Left lung (tissue), 14 donors: ENCODE measurements at places on chromosomes 4 and X. TPM values are rescaled to one million over a fixed set of nuclear protein-coding genes. Genes with fewer than 3 reads are reported as not detected.

The APLN gene
- 1.0 TPM for total RNA-seq

The CFAP299 gene
- not detected for total RNA-seq

DNA sequence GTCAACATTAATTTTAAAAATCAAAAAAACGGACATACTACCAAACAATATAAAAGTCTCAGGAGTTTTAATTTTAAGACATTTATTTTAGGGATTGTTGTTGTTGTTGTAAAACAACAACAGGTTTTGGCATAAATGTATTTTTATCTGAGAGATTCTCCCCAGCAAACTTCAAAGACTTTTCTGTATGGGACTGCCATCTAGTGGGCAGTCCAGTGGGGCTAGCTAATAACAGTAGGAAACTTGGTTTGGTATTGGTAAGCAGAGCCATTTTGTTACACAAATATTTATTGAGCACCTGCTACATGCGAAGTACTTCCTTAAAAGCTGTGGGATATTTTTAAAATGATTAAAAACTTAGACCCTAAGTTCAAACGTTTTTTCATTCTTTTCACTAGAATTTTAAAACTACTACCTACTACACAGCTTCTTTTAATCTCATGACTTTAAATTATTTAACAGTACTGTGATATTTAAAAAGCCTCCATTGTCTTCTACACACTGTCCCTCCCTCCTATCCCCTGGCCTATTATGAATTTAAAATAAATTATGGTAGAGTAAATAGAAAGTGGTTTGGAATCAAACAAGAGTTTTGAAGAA, 1028.4 kb upstream of the INTU start:
- H3K4me3 ChIP-seq, result no peak overlapping the region
- H3K27ac ChIP-seq, result no peak overlapping the region
- H3K27me3 ChIP-seq, result no peaks in the 10 kb centered on the region
- DNase-seq, result no peak

DNA sequence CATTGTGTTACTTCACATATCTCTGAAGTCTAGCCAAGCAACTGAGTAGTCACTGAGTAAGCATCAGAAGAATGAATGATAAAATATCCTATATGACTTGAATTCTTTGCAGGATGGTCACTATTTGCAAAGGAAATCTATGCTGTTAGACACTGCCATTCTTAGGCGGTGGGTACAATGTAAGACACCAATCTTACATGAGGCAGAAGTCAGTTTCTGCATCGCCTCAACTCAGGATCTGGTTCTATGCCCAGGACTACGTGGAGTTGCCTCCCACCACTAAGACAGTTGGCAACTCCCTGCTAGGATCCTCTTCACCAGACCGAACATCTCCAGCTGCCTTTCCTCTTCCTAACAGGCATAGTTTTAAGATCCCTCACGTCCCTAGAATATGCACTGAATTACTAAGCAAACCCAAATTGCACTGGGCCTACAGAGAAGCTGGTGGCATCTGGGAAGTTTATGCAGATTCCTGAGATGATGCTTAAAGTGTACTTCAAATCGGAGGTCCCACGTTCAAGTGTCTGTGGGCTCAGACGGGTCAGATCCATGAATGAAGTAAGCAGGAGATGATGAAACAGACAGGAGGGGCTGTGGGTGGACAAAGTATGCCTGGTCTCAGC, 45.6 kb downstream of the SEL1L3 start:
- H3K4me1 ChIP-seq, result peaks cover 3% of the 10 kb centered on the region
- H3K27ac ChIP-seq, result no peak overlapping the region
- H3K36me3 ChIP-seq, result no peaks in the 10 kb centered on the region
- H3K4me3 ChIP-seq, result no peak overlapping the region

- no peaks in the 10 kb centered on the region for H3K36me3 ChIP-seq
- H3K4me3 ChIP-seq, result peak within 1 kb of the TSS; percentile 45
- no peaks in the 10 kb centered on the region for H3K4me1 ChIP-seq
- DNase-seq, result no peak
- H3K27me3 ChIP-seq, result peaks cover 6% of the 10 kb centered on the region
- peak within 1 kb of the TSS; percentile 93 for H3K27ac ChIP-seq
Measured at GRCh38 chrX:107825698-107826237, at the start of gene MID2. MID2 (plus strand) TSS chrX:107825866; CDS start chrX:107826427, 561 bp downstream.

DNA sequence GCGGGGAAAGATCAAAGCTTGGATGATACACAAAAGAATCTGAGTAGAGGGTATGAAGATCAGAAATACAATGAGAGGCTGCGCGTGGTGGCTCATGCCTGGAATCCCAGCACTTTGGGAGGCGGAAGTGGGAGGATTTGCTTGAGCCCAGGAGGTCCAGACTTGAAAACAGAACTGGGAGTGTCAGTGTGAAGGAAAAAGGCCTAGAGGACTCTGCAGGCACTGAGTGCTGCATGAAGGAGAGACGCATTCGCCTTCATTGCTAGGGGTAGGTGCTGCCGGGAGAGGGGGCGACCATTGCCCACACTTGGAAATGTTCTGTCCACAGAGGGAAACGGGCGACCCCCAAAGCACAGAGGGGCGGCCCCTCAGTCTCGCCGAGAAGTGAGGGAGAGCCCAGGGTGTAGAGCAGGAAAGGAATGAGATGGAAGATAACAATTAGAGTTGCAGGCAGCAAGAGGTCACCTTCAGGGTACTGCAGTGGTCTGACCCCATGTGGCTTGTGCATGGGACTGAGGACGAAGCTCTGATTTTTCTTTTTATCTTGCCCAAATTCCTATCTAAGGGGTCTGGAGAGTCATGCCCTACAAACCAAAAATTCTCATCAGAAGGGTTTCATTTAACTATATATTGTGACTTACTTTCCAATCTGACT, 31.8 kb upstream of the ARSD start:
- no peaks in the 10 kb centered on the region for H3K27me3 ChIP-seq
- no peak overlapping the region for H3K4me3 ChIP-seq
- DNase-seq, result no peak
- no peaks in the 10 kb centered on the region for H3K4me1 ChIP-seq
- no peak overlapping the region for H3K27ac ChIP-seq

- H3K4me1 ChIP-seq, result no peaks in the 10 kb centered on the region
- H3K27ac ChIP-seq, result no peak overlapping the region
- no peak overlapping the region for H3K4me3 ChIP-seq
Measured at GRCh38 chr4:111040904-111041303, 418.0 kb upstream of the PITX2 start.

- no peak overlapping the region for H3K4me3 ChIP-seq
- DNase-seq, result no peak
- H3K27me3 ChIP-seq, result no peaks in the 10 kb centered on the region
Measured at GRCh38 chr4:77454858-77455257, 150.8 kb upstream of the CXCL13 start.

DNA sequence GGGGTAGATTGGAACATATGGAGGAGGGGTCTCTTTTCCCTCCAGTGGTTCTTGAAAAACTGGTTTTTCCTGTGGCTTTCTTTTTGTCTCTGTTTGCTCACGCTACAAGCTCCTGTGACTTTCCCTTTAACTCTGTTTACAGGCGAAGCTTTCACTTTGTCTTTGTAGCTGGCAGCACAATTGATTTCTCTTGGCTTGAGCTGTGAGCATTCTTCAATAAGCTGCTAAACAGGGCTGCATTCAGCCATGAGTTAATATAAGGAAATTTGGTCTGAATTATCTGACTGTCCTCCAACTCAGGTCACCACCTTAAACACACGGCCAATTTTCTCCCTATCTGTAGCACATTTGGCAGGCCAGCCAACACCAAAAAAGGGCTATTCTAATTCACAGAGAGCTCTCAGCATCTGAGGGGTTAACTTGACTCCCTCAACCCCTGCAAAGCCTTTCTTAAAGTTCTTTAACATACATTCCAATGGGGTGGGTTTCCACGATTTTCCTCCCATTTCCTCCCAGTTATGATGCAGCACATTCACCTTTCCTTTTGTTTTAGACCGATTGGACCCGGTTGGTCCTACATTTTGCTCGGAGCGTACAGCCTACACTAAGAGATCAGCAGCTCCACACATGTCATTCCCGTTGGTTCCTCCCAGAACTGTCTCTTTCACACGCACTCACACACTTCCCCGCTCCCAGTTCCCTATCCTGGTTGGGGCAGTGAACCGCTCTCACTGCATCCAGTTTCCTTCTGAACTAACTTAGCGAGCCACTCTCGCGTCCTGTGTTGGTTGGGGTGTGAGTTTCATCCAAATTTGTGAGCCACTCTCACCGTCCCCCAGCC, 45.4 kb downstream of the UGT2A3 start:
- DNase-seq, result no peak
- H3K27ac ChIP-seq, result no peak overlapping the region
- no peaks in the 10 kb centered on the region for H3K27me3 ChIP-seq
- no peaks in the 10 kb centered on the region for H3K36me3 ChIP-seq
- no peak overlapping the region for H3K4me3 ChIP-seq
- peaks cover 4% of the 10 kb centered on the region for H3K4me1 ChIP-seq

GRCh38 chr4:184460499-184461285, 13.7 kb downstream of the IRF2 start:
- peaks cover 8% of the 10 kb centered on the region for H3K36me3 ChIP-seq
- H3K4me3 ChIP-seq, result no peak overlapping the region
- H3K4me1 ChIP-seq, result peaks cover 70% of the 10 kb centered on the region
- no peaks in the 10 kb centered on the region for H3K27me3 ChIP-seq
- no peak overlapping the region for H3K27ac ChIP-seq
- DNase-seq, result no peak

GRCh38 chr4:21884615-21885014, 64.0 kb downstream of the KCNIP4 start:
- no peak overlapping the region for H3K27ac ChIP-seq
- no peaks in the 10 kb centered on the region for H3K4me1 ChIP-seq
- H3K4me3 ChIP-seq, result no peak overlapping the region
- H3K36me3 ChIP-seq, result no peaks in the 10 kb centered on the region
- H3K27me3 ChIP-seq, result no peaks in the 10 kb centered on the region
- DNase-seq, result no peak

DNA sequence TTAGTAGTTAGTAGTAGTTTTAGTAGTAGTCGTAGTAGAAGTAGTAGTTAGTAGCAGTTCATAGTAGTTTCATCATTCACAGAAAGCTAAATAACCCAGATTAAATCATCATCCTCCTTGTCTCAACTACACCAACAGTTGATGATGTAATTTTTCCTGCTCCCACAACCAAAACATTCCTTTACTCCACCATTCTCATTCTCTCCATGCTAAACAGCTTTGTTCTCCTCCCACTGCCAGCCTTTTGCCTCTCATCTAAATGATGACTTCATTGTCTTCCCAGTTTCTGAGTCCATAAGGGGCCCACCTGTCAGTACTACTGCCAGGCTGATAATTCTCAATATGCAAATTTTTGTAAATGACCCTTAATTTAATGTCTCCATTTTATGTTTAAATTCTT, 68.9 kb downstream of the ARHGAP24 start:
- H3K4me3 ChIP-seq, result no peak overlapping the region
- no peaks in the 10 kb centered on the region for H3K27me3 ChIP-seq
- no peak overlapping the region for H3K27ac ChIP-seq
- H3K36me3 ChIP-seq, result no peaks in the 10 kb centered on the region
- DNase-seq, result no peak
